ENCODE measurements at places on chromosomes 7 and 10. TPM values are rescaled to one million over a fixed set of nuclear protein-coding genes. Genes with fewer than 3 reads are reported as not detected.

DNA sequence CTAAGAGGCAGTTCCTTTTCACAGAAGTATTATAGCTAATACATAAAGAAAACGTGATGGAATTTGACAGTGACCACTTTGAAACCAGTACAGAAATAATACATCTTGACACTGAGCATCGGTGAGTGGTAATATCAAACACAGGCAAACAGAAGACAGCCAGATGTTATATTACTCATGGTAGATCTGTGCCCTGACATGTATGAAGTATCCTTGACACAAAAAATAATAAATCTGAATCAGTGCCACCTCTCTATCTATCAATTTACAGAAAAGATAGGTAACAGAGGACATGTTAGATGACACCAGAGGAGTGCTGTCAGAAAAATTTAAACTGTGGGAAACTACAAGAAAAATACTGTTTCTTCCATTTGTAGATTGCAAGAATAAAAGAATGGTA, 217.4 kb upstream of the POT1 start:
- no peaks in the 10 kb centered on the region for H3K36me3 ChIP-seq
- H3K4me1 ChIP-seq: peaks cover 18% of the 10 kb centered on the region
- H3K4me3 ChIP-seq: no peak overlapping the region
- DNase-seq: no peak

GRCh38 chr10:88804083-88804812, 1.7 kb downstream of the LIPM start:
- H3K36me3 ChIP-seq: no peaks in the 10 kb centered on the region
- no peaks in the 10 kb centered on the region for H3K4me1 ChIP-seq
- DNase-seq: peak; percentile 65
- H3K27me3 ChIP-seq: no peaks in the 10 kb centered on the region
- no peak overlapping the region for H3K4me3 ChIP-seq

The DYNC1I1 gene
- total RNA-seq: 23.1 TPM

GRCh38 chr10:30705101-30705624, 75.6 kb upstream of the LYZL2 start:
- DNase-seq: no peak
- H3K27me3 ChIP-seq: no peaks in the 10 kb centered on the region
- no peaks in the 10 kb centered on the region for H3K36me3 ChIP-seq
- no peaks in the 10 kb centered on the region for H3K4me1 ChIP-seq
- no peak overlapping the region for H3K27ac ChIP-seq
- no peak overlapping the region for H3K4me3 ChIP-seq

DNA sequence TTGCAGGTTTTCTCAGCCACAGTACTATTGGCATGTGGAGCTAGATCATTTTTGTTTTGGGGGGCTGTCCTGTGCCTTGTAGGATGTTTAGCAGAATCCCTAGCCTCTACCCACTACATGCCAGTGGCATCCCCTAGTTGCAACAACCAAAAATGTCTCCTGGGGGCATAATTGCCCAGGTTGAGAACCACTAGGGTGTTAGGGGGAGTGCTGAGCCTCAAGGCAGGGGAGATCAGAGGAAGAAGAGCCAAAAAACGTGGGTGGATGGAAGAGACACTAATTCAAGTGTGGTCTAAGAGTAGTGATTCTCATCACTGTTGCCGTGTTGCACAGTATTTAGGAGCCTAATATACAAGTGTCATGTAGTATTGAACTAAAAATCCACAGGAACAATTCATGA, 31.7 kb upstream of the CCNY start:
- no peaks in the 10 kb centered on the region for H3K36me3 ChIP-seq
- H3K27me3 ChIP-seq: no peaks in the 10 kb centered on the region
- no peak overlapping the region for H3K4me3 ChIP-seq
- DNase-seq: no peak

GRCh38 chr7:17900464-17900863, 39.8 kb downstream of the SNX13 start:
- H3K36me3 ChIP-seq: no peaks in the 10 kb centered on the region
- no peaks in the 10 kb centered on the region for H3K27me3 ChIP-seq
- no peak for DNase-seq
- no peak overlapping the region for H3K27ac ChIP-seq
- peaks cover 7% of the 10 kb centered on the region for H3K4me1 ChIP-seq
- no peak overlapping the region for H3K4me3 ChIP-seq

GRCh38 chr7:112262855-112263487, 56.5 kb downstream of the ZNF277 start:
- no peak overlapping the region for H3K27ac ChIP-seq
- no peak overlapping the region for H3K4me3 ChIP-seq
- H3K4me1 ChIP-seq: peaks cover 5% of the 10 kb centered on the region
- H3K27me3 ChIP-seq: no peaks in the 10 kb centered on the region

- H3K27me3 ChIP-seq: no peaks in the 10 kb centered on the region
- peak; percentile 94 for DNase-seq
- H3K36me3 ChIP-seq: no peaks in the 10 kb centered on the region
- H3K4me3 ChIP-seq: no peak overlapping the region
Observed at GRCh38 chr7:1536743-1537534, 6.4 kb downstream of the MAFK start.

- H3K27ac ChIP-seq: no peak overlapping the region
- no peaks in the 10 kb centered on the region for H3K27me3 ChIP-seq
Observed at GRCh38 chr10:127935071-127935561, 28.2 kb downstream of the PTPRE start.

- no peak overlapping the region for H3K4me3 ChIP-seq
- H3K27ac ChIP-seq: no peak overlapping the region
- H3K27me3 ChIP-seq: no peaks in the 10 kb centered on the region
Observed at GRCh38 chr7:36076074-36076473, 77.0 kb upstream of the EEPD1 start.

DNA sequence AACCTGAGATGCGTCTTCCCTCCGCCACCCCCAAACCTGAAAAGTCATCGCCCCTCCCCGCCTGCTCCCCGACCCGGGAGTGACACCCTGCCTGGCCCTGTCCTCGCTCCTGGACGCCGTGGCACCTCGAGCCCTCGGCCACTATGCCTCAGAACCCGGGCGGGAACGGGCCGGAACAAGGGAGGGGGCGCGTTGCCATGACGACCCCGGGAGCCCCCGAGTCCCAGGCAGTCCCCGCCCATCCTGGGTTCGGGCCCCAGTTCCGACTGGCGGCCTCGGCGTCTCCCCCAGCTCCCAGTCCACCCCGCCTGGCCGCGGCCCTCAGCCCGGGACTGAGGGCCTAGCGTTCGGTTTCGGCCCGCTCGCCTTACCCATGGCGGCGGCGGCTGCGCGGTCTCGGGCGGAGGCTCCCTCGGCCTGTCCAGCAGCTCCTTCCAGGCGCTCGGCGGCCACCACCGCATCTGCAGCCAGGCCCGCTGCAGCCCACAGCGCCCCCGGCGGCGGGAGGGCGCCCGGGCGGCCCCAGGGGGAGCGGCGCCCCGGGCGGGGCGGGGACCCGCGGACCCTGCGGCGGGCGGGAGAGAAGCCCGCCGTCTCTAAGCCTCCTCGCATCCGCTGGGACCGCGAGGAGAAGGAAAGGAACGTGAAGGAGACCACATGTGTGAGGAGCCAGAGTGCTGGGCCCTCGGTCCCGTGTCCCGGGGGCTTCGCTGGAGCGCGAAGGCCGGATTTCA, at the start of gene RUFY2:
Gene RUFY2 (minus strand): TSS at position 463 of the 734 bp plus-strand sequence. CDS start 88 bp downstream, at position 375.
- H3K4me3 ChIP-seq: peak within 1 kb of the TSS; percentile 90
- peaks cover 10% of the 10 kb centered on the region for H3K36me3 ChIP-seq
- peak; percentile 96 for DNase-seq
- peak within 1 kb of the TSS; percentile 87 for H3K27ac ChIP-seq
- H3K27me3 ChIP-seq: no peaks in the 10 kb centered on the region
- H3K4me1 ChIP-seq: no peaks in the 10 kb centered on the region

DNA sequence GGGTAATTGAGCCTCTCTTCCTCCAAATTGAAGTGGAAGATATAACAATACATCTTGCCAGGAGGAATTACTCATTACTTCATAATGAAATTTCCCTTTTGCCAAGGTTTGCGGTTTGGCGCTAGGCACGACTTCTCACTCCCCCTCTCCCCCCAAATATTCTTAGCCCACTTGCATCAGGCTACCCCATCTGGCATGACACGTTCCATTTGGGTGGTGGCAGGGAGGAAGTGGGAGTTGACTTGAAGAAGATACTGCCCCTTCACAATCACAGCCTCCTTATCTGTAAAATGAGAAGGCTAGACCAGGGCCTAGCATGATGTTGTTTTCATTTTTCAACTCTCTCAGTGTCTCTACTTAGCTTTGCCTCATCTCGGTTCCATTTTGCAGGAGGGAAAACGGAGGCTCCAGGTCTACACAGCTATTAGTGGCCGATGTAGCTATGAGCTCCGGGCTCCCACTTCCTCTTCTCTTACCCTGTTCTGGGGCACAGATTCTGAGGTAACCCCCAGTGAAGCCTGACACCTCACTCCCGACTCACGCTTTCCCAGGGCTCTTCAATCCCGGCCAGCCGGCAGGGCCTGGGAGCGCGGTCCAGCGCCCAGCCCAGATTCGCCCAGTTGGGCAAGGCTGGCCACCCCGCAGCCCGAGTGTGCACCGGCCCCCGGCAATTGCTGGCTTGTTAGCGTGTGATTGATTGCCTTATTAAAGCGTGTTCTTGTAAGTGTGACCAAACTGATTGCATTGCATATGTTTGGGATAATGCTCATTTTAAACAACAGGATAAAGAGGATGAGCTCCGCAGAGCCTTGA, 6.5 kb downstream of the EVX1 start:
- H3K27ac ChIP-seq: no peak overlapping the region
- H3K4me1 ChIP-seq: no peaks in the 10 kb centered on the region
- H3K4me3 ChIP-seq: no peak overlapping the region
- peaks cover 100% of the 10 kb centered on the region for H3K27me3 ChIP-seq
- no peak for DNase-seq

The KCP gene
- 23.5 TPM for total RNA-seq

DNA sequence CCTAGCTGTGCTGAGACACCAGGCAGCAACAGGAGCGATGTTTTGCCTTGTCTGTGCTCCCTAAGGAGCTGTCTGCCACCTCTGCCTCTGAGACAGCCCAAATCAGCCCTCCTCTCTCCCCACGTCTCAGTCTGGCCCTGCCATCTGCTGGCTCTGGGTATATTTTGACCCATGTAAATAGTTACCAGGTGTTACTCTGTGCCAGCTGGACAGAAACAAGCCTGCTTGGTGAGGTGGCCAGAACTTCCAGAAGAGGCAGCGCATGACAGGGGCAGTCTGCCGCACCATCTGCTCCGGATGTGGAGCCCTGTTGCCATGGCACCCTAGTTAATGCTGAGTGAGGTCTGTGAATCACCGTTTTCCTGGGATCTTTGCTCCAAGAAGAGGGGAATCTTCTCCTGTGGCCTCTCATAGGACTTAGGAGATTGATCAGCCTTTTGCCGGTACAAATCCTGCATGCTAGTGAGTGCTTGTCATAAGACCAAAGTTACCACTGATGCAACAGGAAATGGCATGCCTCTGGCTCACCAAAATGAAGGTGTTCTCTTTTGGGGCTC, 31.8 kb downstream of the GSTO2 start:
- no peaks in the 10 kb centered on the region for H3K27me3 ChIP-seq
- H3K4me3 ChIP-seq: no peak overlapping the region
- H3K36me3 ChIP-seq: no peaks in the 10 kb centered on the region

DNA sequence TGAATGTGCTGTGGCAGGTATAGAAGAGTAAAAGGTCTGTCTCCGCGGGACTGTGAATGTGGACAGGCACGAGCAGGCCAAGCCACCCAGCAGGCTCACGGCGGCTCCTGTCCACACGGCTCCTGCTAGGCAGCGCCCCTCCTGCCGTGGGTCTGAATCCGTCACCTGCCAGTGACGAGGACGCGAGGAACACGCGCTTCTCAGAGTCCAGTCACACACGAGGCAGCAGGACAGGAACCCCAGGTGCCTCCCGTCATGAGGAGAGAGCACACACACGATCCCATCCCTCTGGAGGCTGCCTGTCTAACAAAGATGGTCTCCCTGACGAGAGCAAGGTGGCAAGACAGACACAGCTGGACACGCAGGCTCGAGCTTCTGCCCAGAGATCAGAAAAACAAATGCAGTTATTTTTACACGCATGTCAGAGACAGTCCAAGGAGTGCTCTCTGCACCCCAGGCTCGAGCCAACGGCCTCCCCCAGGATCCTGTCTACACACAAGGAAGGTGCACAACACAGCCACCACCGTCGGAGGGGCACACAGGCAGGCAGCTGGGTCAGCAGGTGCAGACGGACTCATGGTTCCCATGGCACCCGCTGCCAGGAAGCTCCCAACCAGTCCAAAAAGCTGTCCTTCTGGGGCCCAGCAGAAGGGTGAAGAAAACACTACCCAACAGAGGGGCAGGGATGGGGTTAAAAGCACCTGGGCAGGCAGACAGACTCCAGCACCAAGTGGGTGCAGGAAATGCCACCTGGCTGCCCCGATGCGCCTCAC, 103.2 kb downstream of the MAD1L1 start:
- no peak for DNase-seq
- H3K27me3 ChIP-seq: no peaks in the 10 kb centered on the region
- peak overlapping the region; percentile 18 for H3K27ac ChIP-seq

DNA sequence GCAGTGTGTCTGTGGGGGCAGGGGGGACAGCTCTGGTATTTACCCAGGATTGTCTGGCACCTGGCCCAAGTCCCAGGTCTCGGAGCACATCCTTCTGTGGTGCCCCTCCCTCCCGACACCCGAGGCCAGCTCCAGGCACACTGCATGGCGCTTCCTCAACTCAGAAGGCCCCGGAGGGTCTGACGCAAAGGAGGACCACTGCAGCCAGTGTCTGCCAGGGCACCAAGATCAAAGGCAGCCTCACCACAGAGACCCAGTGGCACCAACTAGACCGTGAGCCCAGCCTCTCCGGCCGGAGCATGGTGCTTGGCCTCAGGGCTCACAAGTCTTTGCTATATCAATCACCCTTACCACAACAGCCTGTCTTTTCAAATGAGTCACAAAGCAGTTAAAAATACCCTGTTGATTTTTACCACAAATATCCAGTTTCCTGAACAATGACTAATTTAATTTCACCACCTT, 99.3 kb upstream of the DDC start:
- no peak for DNase-seq
- no peak overlapping the region for H3K27ac ChIP-seq
- H3K27me3 ChIP-seq: no peaks in the 10 kb centered on the region
- H3K4me3 ChIP-seq: no peak overlapping the region
- H3K4me1 ChIP-seq: no peaks in the 10 kb centered on the region

The SNX10 gene
- 13.2 TPM for total RNA-seq

- no peaks in the 10 kb centered on the region for H3K27me3 ChIP-seq
- no peak for DNase-seq
- no peaks in the 10 kb centered on the region for H3K4me1 ChIP-seq
- no peak overlapping the region for H3K27ac ChIP-seq
- H3K4me3 ChIP-seq: no peak overlapping the region
- no peaks in the 10 kb centered on the region for H3K36me3 ChIP-seq
Observed at GRCh38 chr7:11427686-11428273, 404.2 kb downstream of the THSD7A start.

The CTAGE4 gene
- total RNA-seq: 8.7 TPM

The SPACDR gene
- 2.1 TPM for total RNA-seq

GRCh38 chr10:116168745-116169144, 104.3 kb downstream of the GFRA1 start:
- H3K4me3 ChIP-seq: no peak overlapping the region
- H3K27ac ChIP-seq: no peak overlapping the region
- peaks cover 9% of the 10 kb centered on the region for H3K4me1 ChIP-seq
- DNase-seq: no peak
- H3K27me3 ChIP-seq: no peaks in the 10 kb centered on the region
